Kidney glomerular epithelial cell (primary cell): ENCODE measurements at places on chromosomes 1 and 21.

GRCh38 chr1:86201311-86201710 lies 44.7 kb upstream of the COL24A1 start:
- DNase-seq, result no peak

DNA sequence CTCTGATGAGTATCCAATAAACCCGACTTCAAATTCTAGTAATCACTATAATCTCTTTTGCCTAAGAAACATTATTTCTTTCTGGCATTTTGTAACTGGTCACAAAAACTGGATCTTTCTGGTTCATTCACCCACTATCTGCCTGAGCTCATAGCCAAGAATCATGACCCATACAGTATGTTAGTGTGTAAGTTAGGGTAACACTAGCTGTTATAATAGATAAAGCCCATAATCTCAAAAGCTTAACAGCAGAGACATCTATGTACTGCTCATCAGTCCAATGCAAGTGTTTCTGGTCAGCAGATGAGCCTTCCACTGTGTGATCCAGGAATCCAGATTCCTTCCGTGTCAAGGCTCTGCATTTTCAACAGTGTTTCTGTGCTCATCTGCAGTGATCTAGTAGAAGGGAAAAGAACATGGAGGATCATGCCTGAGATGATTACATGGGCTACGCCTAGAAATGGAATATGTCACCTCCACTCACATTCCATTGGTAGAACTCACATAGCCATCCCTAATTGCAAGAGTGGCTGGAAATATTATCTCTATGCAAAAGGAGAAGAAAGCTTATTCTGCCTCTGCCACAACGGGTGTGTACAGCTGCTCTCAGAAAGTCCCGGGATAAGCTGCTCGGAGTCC lies 27.7 kb downstream of the RRAGC start:
- no peak for DNase-seq

DNA sequence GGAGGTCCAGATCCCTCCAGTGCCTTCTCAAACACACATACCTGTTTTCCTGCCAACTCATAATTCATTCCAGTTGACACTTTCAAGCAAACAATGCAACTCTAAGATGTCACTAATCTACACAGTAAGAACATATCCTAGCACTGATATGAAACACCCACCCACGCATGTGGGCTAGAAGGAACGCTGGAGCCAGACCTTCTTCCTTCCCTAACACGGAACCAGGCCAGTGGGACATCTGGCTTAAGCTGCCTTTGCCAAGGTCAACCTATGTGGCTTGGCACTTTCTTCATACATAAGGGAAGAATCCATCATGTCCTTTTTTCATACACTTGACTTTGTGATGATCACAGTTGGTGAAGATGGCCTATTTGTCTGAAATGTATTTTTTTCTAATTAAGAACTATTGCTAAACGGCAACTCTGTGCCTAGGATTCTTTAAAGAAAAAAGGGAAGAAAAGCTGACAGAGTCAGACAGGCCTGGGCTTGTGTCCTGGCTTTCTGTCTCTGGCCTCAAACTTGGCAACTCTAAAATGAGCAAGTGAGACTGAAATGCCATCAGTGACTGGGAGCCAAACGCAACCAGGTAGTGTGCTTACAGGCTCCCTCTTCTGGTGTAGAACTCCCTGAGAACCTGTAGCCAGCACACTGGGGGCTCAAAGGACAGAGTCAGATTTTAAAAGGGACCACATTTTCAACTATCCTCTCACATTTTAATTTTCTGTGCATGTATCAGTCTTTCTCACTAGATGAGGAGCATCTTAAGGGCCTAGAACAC lies 92.6 kb upstream of the BEND5 start:
- DNase-seq, result no peak

GRCh38 chr1:94284476-94284875 lies 47.1 kb upstream of the ARHGAP29 start:
- no peak for DNase-seq

GRCh38 chr1:236495467-236496112 lies 28.2 kb upstream of the LGALS8 start:
- no peak for DNase-seq

- DNase-seq, result no peak
These were observed 14.7 kb upstream of the MFSD2A start for GRCh38 chr1:39940253-39940652.

DNA sequence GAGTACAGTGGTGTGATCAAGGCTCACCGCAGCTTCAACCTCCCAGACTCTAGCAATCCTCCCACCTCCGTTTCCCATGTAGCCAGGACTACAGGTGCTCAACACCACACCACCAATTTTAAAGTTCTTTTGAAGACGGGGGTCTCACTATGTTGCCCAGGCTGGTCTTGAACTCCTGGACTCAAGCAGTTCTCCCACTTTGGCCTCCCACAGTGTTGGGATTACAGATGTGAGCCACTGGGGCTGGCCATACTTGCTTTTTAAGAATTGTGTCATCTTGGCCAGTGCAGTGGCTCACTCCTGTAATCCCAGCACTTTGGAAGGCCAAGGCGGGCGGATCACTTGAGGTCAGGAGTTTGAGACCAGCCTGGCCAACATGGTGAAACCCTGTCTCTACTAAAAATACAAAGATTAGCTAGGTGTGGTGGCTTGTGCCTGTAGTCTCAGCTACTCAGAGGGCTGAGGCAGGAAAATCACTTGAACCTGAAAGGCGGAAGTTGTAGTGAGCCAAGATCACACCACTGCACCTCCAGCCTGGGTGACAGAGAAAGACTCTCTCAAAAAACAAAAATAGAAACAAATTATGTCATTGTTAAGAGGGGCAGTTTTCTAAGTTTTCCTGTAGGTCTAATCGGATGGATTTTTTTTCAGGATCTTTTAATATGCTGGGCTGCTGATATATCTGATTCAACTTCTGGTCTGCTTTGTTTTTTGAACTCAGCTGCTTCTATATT lies 18.7 kb downstream of the AK4 start:
- no peak for DNase-seq

GRCh38 chr1:218880484-218881060 lies 293.1 kb upstream of the LYPLAL1 start:
- DNase-seq, result no peak

- no peak for DNase-seq
These were observed 10.7 kb upstream of the MYOCOS start for GRCh38 chr1:171611306-171611705.

DNA sequence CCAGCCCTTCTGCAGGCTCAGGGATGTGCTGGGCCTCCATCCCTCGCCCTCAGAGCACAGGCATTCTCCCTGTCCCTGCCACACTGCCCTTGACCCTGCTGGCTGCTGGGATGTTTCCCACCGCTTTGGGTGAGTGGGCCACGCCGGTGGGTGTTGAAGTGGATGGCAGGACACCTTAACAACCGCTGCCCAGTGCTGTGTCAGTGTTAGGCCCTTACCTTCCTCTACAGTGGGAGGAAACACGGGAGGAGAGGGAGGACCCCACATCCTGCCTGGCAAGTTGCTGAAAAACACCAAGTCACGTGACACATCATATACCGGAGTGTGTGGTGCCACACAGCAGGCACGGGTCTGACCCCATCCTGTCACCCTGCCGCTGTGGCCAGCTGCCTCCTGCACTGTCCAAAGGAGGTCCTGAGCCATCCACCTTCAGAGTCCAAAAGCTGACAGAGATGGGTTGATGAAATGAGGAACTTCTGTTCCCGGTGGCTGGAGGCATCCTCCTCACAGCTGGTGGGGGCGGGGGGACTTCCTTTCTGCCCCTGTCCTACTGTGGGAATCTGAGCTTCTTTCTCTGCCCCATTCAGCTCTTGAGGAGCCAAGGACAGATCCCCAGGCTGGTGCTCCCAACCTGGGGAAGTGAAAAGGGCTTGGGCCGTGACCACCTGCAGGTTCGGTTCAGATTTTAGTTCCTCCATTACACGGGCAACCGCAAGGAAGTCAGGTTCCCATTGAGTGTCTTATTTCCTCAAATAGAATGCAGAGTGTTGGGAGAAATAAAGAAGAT lies 3.2 kb upstream of the THEMIS2 start:
- DNase-seq, result no peak

DNA sequence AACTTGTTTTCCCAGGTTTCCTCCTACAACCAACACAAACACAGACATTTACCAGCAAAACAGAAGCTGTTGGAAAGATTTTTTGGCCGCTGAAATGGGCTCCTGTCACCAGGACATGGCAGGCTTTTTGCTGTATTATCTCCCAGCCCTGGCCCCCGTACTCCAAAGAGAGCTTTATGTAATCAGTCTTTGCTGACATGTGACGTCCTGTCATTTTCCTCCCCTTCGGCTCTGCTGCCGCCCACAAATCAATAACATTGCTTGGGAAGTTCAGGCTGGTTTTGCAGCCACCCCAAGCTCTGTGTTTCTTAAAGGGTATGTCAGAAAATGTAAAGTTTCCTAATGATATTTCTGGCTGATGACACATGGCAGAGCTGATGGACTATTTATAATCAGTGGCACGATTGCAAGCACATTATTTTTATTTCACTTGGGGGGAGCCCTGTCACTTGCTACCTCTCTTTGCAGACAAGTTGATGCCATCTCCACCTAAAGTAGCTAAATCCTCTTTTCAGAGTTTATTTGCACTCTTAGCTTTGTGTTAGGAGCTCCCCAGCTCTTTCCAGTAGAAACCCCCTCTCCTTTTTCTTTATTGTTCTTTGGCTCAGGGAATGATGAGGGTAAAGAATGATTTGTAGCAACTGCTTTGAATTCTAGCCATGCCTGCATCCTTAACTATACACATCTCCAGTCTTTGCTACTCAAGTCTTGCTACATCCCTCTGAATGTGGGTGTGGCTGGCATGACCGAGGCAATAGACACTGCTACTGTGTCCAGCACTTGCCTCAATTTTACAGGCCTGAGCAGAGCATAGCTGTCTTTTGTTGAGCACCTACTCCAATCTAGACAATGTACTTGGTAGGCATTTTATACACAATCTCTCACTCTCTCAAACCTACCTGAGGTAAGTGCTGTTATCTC lies 67.3 kb downstream of the ELAVL4 start:
- no peak for DNase-seq

DNA sequence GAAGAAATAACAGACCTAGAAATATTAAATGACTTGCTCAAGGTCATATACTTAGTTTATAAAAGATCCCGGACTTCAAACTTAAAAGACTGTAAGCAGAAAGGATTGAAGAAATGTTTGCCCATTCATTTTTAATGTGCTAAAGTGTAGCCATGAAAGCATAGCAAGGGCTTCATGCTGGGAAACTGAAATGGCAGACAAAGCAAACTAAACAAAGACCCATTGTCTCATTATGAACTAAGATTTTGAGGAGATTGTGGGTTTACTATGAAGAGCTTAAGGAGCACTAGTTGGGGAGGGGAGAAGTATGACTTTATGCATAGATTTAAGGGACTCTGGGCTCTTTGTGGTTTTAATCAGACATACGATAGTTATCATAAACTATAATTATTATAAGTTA lies 26.3 kb downstream of the ADAMTS1 start:
- DNase-seq, result no peak
